ENCODE measurements at places on chromosomes 1 and 21.

DNA sequence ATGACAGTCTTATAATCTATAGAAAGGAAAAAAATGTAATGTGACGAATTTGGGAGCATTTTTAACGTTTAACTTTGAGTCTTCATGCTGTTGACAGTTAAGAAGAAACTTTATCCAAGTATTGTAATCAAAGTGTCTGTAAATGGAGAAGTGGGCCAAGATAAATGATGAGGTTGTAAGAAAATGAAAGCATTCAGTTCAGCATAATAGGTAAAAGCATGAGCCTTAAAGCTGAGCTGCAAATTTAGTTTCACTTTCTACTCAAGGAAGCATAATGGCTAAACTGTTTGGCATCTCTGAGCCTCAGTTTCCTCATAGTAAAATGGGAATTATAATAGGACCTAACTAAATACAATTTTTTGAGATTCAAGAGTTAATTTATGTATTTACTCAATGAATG, 1554.8 kb downstream of the KCNT2 start:
- DNase-seq, result no peak

DNA sequence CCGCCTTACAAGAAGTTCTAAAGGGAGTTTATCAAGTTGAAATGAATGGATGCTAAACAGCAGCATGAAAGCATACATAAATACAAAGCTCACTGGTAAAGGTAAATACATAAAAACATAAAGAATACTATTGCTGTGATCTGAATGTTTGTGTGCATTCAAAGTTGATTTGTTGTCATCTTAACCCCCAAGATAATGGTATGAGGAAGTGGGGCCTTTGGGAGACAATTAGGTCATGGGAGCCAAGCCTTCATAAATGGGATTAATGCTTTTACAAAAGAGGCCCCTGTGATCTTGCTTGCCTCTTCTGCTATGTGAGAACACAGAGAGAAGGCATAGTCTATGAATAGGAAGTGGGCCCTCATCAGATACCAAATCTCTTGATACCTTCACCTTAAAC, 209.0 kb upstream of the SAMSN1 start:
- DNase-seq, result no peak

- no peak for DNase-seq
These were observed 15.6 kb downstream of the STRIP1 start for GRCh38 chr1:110049801-110050601.

- DNase-seq, result no peak
These were observed at the start of gene PGLYRP4 for GRCh38 chr1:153348511-153349362. Gene PGLYRP4, minus strand, starts transcription at chr1:153348841. Its CDS starts 909 bp downstream, at chr1:153347932.

- DNase-seq, result no peak
These were observed 33.0 kb upstream of the IFI44L start for GRCh38 chr1:78587211-78587610.

DNA sequence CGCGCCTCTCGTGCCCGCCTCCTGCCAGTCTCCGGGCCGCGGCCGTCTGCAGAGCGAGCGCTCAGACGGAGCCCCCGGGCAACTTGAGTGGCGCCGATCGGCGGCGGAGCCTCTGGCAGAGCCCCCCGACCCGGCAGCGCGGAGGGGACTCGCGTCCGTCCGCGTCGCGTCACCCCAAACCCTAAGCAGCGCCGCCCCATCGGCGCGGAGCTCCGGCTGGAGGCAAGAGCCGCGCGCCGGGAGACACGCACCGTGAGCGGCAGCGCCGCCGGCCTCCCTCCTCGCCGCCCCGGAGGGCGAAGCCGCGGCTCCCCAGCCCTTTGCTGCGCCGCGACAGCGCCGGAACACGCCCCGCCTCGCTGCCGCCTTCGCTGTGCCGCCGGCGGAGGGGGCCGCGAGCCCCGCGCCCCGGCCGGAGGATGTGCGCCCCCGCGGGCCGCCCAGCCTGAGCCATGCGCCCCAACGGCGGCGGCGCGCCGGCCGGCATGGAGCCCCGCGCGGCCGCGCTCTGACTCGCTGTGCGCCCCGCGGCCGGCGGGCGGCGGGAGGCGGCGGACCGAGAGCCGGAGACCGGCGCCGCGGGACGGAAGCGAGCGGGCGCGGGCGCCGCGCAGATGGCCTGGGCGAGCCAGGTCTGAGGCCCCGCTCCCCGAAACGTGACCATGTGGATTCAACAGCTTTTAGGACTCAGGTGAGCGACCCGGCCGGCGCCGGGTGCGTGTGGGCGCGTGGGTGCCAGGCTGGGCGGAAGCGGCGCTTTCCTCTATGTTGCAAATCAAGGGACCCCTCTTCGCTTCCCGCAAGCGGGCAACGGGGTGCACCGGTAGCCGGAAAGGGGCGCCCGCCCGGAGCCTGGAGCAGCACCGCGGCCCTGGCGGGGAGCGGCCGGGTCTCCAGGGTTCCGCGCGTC, 610 bp downstream of the AJAP1 start:
- DNase-seq, result no peak

DNA sequence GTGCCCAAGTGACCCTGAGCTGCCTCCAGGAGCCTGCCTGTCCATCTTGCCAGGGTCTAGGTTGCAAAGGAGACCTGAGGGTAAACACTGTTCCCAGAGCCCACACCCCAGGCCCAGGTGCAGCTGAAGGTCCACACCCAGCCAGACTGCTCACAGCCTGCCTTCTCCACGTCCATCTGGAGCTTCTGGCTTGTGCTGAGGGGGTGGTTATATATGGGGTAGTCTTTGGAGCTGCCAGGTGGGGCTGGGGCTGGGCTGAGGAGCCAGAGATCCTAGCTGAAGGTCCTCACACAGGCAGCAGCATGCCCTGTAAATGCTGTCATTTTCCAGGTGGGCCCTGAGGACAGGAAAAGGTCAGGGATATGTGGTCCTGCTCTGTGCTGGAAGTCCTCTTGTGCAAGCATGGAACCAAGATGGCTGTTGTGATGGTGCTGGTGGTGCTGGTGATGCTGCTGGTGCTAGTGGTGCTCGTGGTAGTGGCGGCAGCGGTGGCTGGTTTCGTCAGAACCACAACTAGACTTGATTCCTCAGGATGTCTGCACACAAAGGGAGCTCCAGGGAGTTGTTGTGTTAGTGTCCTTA, 182.7 kb downstream of the MATN1 start:
- no peak for DNase-seq

DNA sequence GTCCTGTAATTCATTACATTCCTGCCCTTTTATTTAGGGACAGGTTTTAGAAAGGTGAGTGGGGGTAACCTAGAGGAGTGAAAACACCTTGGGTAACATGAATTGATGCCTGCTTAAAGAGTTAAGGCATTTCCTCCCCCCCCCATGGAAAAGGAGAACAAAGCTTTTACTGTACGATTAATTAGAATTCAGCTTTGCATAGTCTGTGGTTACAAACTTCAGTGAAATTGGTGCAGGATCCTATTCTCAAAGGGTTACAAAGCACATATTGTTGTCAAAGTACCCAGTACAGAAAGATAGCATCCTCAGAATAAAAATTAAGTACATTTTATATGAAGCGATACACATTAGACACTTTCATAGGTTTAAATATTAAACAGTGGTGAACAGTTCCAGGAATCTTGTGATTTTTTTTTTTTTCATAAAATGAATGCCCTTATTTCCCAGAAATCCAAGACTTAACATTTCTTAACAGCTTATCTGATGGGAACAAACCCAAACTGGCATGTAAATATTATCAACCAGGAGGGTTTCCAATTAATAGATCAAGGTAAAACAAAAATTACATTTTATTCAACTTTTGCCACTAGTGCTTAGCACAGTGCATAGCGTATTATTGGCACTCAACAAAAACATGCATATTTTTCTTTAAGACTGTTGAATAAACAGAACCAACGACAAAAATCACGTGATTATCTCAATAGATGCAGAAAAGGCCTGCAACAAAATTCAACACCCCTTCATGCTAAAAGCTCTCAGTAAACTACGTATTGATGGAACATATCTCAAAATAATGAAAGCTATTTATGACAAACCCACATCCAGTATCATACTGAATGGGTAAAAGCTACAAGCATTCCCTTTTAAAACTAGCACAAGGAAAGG, 172.7 kb downstream of the PDE4B start:
- no peak for DNase-seq

DNA sequence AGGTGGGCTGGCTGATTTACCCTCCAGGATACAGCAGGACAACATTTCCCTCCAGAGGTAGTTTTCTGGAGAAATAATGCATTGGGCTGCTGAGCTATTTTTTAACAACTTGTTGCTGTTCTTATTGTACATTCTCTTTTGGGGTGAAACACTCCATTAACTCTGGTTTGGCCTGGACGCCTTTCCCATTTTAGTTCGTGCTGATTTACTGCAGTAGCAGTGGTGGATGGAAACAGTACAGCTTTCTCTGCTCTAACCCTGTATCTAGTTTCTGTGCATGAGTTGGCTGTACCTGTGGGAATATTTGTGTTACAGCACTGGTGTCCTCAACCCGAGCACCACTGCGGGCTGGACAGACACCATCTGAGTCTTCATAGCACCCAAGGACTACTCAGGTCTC, 325.3 kb downstream of the ASTN1 start:
- DNase-seq, result no peak

- no peak for DNase-seq
These were observed 5.9 kb downstream of the FNDC10 start for GRCh38 chr1:1593834-1594601.

GRCh38 chr1:65846866-65847265, 54.2 kb downstream of the PDE4B start:
- no peak for DNase-seq

DNA sequence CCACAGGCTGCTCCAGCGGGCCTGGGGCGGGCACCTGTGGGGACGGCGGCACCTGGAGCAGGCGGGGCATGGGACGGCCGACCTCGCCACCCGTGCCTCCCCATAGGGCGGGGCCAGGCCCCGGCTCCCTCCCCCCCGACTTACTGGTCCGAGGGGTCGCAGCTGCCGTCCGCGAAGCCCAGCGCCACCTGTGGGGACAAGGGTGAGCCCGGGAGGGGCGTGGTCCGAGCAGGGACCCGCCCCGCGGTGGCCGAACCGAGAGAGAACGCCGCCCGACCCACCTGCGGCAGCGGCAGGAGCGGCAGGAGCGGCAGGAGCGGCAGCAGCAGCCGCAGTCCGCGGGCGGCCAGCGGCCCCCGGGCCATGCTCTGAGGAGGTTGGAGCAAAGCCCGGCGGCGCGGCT, at the start of gene TMEM52:
TMEM52 (minus strand) TSS at position 379 of the 403 bp plus-strand sequence; CDS start at position 365, 14 bp downstream.
- DNase-seq, result no peak

- no peak for DNase-seq
These were observed 255.1 kb upstream of the CXADR start for GRCh38 chr21:17257784-17258183.

GRCh38 chr1:92960395-92961130, 699 bp downstream of the DIPK1A start:
- peak; percentile 78 for DNase-seq

GRCh38 chr1:50750021-50750619, 209.9 kb downstream of the FAF1 start:
- peak; percentile 35 for DNase-seq

DNA sequence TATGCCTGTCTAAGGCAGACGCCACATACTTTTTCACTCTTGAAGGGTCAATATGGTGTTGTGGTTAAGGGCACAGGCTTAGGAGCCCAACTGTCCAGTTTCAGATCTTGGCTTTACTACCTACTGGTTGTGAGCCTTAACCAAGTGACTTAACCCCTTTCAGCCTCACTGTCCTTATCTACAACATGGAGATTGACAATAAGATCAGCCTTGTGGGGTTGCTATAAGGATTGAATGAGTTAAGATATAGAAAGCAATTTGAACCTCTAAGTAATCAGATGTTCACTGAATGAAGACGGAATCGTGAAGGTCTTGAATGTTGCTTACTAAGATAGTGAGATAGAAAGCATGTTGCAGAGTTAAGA, 121.3 kb upstream of the JUN start:
- no peak for DNase-seq

DNA sequence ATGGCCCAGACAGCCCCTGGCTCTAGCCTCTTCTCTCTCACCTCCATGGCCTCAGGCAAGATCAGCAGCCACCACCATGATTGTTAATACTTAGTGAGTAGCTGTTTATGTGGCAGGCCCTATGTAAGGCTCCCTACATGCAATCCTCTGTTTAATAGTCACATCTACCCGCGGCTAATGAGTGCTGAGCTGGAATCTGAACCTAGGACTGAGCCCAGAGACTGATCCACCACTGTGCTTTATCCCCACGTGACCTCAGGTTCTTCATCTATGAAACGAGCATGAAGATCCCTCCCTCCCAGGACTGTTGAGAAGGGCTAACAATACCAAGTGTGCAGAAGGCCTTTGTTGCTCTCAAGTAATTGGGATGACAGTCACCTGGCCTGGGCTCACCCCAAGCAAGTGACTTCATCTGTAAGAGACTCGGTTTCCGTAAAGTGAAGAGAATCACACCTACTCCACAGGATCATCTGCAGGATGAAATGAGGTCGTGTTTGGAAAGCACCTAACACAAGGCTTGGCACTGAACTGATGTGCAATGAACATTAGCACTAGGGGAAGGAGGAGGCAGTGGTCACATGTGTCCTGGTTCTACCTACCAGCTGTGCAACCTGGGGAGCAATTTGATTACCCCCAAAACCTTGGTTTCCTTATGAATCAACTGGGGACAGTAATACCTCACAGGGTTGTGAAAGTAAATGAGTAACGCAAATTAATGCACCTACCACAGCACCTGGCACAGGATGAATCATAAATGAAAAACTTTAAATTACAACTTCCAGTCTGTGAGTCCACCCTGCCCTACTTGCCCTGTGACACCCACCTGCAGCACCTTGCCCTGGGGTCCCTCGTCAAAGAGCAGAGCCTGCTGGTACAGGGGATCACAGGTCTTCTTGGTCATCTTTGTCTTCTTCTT, 37.2 kb downstream of the RIMS3 start:
- no peak for DNase-seq

- DNase-seq, result no peak
These were observed 44.5 kb upstream of the CCDC190 start for GRCh38 chr1:162905174-162906158.

GRCh38 chr1:20063861-20064292, 6.1 kb upstream of the PLA2G5 start:
- no peak for DNase-seq

DNA sequence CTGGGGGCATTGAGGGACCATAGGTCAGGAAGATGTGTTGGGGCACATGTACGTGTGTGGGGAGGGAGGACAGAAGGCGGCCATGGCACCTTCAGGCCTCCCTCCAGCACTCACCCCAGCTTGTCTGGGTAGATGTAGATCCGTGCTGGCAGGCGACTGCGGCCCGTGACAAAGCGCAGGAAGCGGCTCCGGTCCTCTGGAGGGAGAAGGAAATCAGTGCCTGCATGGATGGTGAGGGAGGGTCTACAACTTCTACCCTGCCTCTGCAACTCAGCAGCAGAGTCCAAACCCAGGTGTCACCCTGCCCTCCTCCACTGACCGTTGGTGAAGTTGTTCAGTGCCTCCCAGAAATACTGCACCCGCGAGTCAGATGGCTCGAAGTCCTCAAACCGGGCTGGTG, 7.4 kb downstream of the HECTD3 start:
- DNase-seq, result no peak

DNA sequence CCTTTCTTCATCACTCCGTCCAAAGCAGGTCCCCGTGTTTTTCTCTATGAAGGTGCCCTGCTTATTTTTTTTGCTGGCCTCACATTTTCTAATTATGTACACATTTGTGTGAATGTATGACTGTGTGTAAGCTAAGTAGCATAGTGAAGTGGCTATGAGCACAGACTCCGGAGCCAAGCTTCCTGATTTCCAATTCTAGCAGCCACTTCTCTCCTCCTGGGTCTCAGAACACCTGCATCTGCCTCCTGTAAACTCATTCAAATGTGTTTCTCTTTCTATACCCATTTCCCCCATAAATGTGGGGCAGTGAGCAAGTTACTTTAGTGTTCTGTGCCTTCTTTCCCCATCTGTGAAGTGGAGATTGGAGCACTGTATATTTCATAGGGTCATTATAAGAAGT, 2.1 kb downstream of the SLAMF6 start:
- no peak for DNase-seq

All from hematopoietic multipotent progenitor cell treated with erythropoietin and hydrocortisone succinate and interleukin-3 and kit ligand, for 8 days (in vitro differentiated cells).